NK-92 treated with Interleukin-12 subunit alpha and Interleukin-12 subunit beta, amount 100 ng/mL, for 24 hours (cell line): ENCODE measurements at places on chromosomes 3 and 15.

- DNase-seq: no peak
Observed at GRCh38 chr3:33957176-33957575, 158.7 kb downstream of the PDCD6IP start.

GRCh38 chr15:40285554-40286011, 2.7 kb upstream of the ANKRD63 start:
- DNase-seq: no peak

- DNase-seq: no peak
Observed at GRCh38 chr3:17398959-17399551, 343.4 kb downstream of the TBC1D5 start.

GRCh38 chr3:196803891-196804468, 63.7 kb upstream of the SENP5 start:
- no peak for DNase-seq
